Activated naive CD4-positive, alpha-beta T cell (primary cell): ENCODE measurements at places on chromosomes 1 and 21.

DNA sequence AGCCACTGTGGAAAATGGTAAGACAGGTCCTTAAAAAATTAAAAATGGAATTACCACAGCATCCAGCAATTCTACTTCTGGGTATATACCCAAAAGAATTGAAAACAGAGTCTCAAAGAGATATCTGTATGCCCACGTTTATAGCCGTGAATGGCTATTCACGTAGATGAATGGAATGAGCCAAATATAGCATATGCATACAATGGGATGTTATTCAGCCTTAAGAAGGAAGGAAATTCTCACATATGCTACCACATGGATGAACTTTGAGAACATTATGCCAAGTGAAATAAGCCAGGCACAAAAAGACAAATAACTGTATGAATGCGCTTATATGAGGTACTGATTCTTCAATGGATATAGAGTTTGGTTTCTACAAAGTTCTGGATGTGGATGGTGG lies 134.5 kb upstream of the KCNE2 start:
- no peak for DNase-seq

GRCh38 chr1:106954661-106955229 lies 101.7 kb upstream of the PRMT6 start:
- no peak for DNase-seq

DNA sequence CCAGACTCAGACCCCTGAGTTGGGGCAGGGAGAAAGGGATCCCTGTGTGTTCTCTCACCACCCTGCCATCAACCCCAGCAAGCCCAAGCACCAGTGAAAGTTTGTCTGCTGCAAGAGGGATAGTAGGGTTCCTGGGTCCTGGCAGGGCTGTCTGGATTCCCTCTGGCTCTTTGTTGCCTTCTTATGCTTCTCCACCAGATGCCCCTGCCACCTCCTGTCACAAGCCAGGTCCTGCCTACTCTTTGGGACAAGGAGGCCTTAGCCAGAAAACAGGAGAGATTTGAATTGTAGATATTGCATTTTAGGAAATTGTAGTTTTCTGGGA lies 21.7 kb downstream of the UBE2T start:
- DNase-seq, result no peak

DNA sequence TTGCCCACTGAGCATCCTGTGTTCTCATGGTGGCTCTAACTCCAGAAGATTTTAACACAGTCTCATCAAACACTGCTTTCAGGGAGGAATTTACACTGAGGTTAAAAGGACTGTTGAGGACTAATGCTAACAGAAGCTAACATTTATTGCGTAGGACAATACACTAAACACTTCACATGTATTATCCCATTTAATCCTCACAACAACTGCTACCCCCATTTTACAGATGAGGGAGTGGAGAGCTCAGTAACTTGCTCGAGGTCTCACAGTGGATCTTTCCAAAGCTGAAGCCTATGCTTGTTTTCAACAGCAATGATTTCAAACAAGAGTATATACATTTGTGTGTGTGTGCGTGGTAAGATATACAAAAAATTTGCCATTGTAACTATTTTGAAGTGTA lies 13.9 kb downstream of the ATF3 start:
- DNase-seq, result no peak

- no peak for DNase-seq
These were observed 55.5 kb upstream of the RBM15 start for GRCh38 chr1:110283677-110284076.

DNA sequence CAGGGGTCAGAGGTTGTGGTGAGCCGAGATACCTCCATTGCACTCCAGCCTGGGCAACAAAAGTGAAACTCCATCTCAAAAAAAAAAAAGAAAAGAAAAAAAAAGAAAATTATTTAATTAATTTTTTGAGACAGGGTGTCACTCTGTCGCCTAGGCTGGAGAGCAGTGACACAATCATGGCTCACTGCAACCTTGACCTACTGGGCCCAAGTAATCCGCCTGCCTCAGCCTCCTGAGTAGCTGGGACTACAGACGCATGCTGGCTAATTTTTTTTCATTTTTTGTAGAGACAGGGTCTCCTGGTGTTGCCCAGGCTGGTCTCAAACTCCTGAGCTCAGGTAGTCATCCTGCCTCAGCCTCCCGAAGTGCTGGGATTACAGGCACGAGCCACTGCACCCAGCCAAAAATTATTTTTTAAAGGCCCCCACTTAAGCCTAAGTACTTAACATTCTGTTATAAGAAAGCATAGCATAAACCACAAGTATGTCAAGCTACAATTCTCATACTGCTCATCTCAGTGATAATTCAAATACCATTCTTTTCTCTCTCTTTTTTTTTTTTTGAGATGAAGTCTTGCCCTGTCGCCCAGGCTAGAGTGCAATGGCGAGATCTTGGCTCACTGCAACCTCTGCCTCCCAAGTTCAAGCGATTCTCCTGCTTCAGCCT lies 19.9 kb downstream of the NUCKS1 start:
- no peak for DNase-seq

- no peak for DNase-seq
These were observed 76.4 kb upstream of the EDN2 start for GRCh38 chr1:41560931-41561330.

DNA sequence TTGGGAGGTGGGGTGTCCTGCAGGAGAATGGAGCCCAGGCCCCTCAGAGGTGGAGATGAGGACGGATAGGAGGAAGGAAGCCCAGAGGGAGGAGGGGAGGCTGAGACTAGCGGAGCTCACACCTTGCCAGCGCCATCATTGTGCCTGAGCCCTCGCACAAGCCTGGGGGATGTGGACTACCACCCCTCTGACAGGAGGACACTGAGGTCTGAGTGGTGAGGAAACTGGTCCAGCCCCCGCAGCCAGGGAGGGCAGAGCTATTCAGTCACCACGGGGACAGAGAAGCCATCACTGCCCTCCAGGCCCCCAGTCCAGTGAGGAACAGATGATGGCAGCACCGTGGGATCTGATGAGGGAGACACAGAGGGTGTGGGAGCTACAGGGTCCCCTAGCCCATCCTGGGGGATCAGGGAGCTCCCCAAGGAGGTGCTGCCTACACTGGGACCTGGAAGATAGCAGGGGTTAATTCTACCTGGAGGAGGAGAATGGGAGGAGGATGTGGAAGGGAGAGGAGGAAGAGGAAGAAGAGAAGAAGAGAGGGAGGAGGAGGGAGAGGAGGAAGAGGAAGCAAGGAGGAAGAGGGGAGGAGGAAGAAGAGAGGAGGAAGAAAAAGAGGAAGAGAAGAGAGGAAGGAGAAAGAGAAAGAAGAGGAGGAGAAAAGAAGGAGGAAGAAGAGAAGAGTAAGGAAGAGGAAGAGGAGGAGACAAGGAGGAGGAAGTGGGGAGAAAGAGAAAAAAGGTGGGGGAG lies 31.0 kb downstream of the MATN1 start:
- no peak for DNase-seq

DNA sequence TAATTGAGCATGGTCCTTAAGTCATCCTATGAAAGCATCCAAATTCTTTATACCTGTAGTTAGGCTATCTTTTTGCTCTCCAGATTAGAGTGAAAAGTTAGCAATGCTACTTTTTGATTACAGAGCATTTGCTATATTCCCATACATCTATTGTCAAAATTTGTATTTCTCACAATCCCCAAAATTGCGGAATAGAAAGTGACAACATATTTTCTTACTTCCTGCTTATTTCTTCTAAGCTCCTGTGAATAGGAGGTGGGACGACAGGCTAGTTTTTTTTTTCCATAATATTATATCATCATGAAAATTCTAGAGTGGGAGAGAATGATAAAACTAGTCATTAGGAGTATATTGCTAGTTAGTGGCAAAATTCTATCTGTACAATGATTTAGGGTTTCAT lies 264.0 kb upstream of the DPYD start:
- no peak for DNase-seq

DNA sequence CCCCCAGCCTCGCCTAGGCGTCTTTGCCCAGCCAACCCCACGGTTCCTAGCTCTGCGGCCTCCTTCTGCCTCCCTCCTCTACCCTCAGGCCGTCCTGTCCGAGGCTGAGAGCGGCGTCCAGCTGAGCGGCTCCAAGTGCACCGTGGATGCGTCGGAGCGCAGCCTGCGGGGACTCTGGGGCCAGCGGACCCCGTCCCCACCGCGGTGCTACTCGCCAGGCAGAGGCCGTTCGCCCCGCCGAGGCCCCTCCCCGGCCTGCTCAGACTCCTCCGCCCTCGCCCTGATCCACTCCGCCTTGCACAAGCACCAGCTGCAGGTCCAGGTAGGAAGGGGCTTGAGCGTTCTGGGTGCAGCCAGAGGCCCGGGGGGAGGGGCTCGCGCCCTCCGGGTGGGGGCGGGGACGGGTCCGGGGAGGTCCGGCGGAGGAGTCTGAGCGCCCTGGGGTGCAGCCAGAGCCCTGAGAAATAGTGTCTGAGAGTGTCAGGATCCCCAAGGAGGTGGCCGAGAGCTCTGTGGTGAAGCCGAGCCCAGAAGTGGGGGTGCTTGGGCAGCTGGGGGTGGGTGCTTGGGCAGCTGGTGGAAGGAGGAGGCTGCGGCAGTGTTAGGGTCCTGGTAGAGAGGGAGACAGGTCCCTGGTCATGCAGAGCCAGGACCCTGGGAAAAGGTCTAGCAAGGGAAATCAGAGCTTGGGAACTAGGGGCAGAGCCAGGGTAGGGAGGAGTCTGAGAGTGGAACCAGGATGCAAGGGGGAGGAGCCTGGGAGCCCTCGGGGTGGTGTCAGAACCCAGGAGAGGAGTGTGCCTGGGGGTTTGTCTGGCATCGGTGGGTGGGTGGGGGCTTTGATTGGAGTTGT lies 3.2 kb upstream of the NBPF3 start:
- no peak for DNase-seq

DNA sequence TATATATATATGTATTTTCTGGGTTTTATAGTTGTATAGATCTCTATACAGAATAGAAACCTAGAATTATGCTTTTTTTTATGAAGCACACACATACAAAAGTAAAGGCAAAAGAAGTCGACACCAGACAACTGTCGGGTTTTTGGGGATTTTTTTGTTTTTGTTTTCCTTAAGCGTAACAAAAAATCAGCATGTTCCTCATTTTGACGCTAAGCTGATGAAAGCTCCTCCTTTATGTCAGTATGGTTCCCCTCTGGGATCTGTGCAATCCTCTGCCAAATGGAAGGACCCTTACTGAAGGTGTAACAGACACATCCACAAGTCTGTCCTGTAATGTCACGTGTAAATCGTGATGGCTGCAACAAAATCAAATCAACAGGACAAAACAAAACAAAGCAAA lies 226.2 kb downstream of the RHOU start:
- DNase-seq, result no peak
